ENCODE measurements at places on chromosomes 1 and 21.
A peak's percentile ranks its signal among the peaks of the same experiment; 100 is the strongest.

DNA sequence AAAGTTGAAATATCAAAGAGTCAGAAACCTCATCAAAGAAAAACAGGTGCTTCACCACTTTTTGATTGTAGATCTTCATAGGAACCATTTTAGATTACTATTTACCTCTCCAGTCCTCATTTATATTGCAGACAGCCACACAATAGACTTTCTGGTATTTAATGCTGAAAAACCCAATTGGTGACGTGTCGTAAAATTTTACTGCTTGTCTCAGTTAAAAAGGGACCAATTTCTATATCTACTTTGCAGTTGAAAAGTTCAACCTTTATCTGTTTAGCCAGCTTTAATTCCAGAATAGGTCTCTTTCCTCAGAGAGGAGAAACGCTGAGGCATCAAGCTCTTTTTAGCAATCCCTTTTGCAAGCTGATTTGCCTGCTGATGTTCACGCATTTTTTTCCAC is 1722.4 kb downstream of the PLA2G4A start:
- DNase-seq = no peak

- DNase-seq = no peak
Measured at GRCh38 chr1:94246692-94247137, 9.3 kb upstream of the ARHGAP29 start.

DNA sequence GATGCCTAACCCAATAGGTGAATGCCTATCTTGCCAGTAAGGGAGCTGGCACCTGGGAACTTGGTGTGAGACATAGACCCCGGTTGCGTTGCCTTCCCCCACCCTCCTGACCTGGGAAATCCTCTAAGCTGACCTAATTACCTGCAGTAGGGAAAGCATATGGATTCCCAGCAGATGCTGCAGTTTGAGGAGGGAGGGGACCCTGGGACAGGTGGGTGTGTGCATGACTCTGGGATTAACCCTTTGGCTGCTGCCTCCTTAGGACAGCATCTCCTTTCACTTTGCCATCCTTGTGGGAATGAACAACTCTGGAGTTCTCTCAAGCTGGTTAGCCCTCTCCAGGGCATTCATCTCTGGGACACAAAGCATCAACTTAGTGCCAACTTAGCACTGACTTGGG is 16.4 kb upstream of the NFASC start:
- no peak for DNase-seq

GRCh38 chr21:42559326-42559725 is 45.7 kb downstream of the SLC37A1 start:
- no peak for DNase-seq

DNA sequence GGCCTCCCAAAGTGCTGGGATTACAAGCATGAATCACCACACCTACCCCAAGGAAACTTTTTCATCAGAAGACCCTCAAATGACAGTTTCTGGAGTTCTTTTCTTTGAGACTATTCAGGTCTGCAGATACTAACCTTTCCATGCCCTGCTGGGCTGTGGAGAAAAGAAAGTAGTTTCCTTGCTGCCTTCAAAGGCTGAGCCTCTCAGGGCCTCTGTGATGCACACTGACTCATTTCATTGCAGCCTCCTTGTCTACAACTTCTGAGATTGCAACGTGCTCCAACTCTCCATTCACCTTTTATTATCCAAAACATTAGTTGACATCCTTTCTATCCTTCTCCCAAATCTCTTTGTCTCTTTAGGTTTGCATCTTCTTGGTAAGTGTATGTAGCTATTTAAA is 8.8 kb upstream of the SAMSN1 start:
- no peak for DNase-seq

DNA sequence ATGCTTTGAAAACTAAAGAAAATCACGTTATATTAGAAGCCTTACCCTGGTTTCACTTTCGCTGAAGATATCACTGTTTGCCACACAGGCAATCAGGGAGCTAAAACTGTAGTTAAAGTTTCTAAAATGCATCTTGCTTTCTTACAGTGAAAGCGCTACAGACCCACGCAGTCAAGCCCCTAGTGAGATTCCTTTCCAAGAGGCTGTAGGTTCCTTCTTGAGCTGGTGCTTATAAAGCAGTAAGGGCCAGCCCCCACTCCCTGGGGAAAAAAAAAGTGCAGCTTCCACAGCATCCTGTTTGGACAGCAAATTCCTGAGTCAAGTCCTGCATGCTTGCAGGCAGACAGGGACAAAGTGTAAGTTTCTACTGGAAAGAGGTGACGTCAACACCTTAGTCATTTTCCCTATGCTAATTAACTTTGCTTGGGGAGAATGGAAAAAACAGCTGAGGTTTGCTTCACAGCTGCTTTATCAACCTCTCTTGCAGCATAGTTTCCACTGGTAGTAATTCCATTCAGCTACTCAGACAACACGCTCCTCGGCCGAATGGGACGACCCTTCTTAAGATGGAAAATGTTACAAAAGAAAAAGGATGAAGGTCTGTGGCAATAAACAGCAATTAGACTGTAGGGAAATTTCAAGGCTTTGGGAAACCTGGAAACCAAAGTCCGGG is 14.7 kb upstream of the KCNE1 start:
- DNase-seq = peak; percentile 77

- no peak for DNase-seq
Measured at GRCh38 chr1:11501491-11501897, 22.5 kb downstream of the DISP3 start.

- no peak for DNase-seq
Measured at GRCh38 chr1:107695341-107695740, 269.6 kb downstream of the VAV3 start.

DNA sequence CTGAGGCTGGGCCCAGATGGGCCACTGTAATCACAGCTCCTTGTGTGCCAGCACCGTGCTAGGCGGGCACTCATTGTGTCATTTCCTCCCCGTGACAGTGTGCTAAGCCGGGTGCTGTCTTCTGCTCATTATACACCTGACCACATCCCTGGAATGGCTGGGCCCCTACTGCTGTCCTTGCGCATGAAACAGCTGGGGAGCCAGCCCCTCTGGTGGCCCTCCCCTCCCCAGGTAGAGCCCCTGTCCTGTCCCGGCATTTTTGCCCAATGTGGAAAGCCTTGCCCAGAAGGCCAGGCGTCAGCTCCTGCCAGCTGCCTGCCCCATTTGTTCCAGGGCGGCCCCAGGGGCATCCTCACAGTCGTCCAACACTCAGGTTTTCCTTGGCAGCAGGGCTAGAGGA is 107.4 kb upstream of the CASZ1 start:
- DNase-seq = no peak

- no peak for DNase-seq
Measured at GRCh38 chr21:37367336-37367702, 746 bp downstream of the DYRK1A start.

- no peak for DNase-seq
Measured at GRCh38 chr1:179425186-179425585, 59.4 kb downstream of the AXDND1 start.

- DNase-seq = no peak
Measured at GRCh38 chr1:197139169-197139568, 7.3 kb downstream of the ASPM start.

- DNase-seq = no peak
Measured at GRCh38 chr1:7387053-7387927, 383.8 kb upstream of the VAMP3 start.

Data from HS-27A (cell line).